ENCODE measurements at places on chromosomes 2 and 18. TPM values are rescaled to one million over a fixed set of nuclear protein-coding genes. Genes with fewer than 3 reads are reported as not detected.

- no peak overlapping the region for H3K4me3 ChIP-seq
- H3K4me1 ChIP-seq, result no peaks in the 10 kb centered on the region
- no peak for DNase-seq
Measured at GRCh38 chr2:16023506-16024360, 83.4 kb downstream of the MYCN start.

GRCh38 chr2:197890168-197890567 lies 85.8 kb downstream of the PLCL1 start:
- H3K4me1 ChIP-seq, result peaks cover 54% of the 10 kb centered on the region
- peak overlapping the region; percentile 25 for H3K27ac ChIP-seq
- H3K27me3 ChIP-seq, result no peaks in the 10 kb centered on the region

DNA sequence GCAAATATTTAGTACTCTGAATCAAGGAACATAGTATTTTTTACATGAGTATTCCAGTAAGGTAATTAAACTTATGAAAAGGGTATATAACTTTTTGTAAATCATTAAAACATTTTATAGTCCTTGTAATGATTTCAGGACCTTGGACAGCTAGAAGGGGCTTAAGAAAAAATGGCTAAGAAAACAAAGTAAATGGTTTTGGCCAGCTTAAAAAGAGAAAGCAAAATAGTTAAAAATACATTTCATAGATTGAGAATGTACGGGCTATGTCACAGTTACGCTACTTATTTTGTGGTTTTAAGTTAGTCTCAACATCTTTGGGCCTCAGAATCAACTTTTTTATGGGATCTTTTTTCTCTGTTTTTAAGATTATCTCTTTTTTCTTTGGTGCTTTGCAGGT lies 26.7 kb downstream of the POLI start:
- peaks cover 4% of the 10 kb centered on the region for H3K36me3 ChIP-seq
- no peaks in the 10 kb centered on the region for H3K4me1 ChIP-seq
- no peak overlapping the region for H3K27ac ChIP-seq
- no peak overlapping the region for H3K4me3 ChIP-seq

The FKBP1B gene
- total RNA-seq, result not detected

The UGT1A4 gene
- not detected for total RNA-seq

The SPATA3 gene
- not detected for total RNA-seq

The CEP192 gene
- total RNA-seq, result 38.4 TPM

Data from naive thymus-derived CD4-positive, alpha-beta T cell (primary cell).